ENCODE measurements at places on chromosomes 4 and X.
A peak's percentile ranks its signal among the peaks of the same experiment; 100 is the strongest.

- DNase-seq: peak; percentile 1
These were observed 72.9 kb upstream of the STIM2 start for GRCh38 chr4:26787461-26788340.

- DNase-seq: no peak
These were observed 34.6 kb downstream of the SEPTIN11 start for GRCh38 chr4:76984127-76984526.

DNA sequence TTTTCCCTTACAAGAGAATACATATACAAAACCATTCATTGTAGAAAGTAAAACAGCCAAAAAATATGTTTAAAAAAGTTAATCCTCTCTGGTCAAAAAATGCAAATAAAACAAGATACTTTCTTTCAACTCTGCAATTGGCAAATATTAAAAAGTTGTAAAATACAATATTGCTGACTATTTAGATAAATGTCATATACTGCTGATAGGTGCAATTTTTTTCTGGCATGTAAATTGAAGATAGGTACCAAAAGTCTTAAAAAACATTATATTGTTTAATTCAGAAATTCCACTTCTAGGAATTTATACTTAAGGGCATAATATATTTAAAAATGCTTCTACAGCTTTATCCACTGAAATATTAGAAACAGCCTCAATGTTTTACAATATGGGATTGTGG is 66.4 kb upstream of the TLL1 start:
- DNase-seq: no peak

GRCh38 chr4:6426571-6427438 is 45.6 kb downstream of the PPP2R2C start:
- no peak for DNase-seq

DNA sequence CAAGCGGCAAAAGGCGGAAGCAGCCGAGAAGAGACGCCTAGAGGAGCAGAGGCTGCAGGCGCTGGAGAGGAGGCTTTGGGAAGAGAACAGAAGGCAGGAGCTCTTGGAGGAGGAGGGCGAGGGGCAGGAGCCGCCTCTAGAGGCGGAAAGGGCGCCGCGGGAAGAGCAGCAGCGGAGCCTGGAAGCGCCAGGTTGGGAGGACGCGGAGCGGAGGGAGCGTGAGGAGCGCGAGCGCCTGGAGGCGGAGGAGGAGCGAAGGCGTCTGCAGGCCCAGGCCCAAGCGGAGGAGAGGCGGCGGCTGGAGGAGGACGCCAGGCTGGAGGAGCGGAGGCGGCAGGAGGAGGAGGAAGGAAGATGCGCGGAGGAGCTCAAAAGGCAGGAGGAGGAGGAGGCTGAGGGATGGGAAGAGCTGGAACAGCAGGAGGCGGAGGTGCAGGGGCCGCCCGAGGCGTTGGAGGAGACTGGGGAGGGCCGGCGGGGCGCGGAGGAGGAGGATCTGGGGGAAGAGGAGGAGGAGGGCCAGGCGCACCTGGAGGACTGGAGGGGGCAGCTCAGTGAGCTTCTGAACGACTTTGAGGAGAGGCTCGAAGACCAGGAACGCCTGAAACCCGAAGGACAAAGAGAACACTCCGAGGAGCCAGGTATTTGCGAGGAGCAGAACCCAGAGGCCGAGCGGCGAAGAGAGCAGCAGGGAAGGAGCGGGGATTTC is 72.9 kb downstream of the AASDH start:
- DNase-seq: no peak

GRCh38 chr4:172619798-172620197 is 548.8 kb upstream of the GALNT7 start:
- DNase-seq: no peak

DNA sequence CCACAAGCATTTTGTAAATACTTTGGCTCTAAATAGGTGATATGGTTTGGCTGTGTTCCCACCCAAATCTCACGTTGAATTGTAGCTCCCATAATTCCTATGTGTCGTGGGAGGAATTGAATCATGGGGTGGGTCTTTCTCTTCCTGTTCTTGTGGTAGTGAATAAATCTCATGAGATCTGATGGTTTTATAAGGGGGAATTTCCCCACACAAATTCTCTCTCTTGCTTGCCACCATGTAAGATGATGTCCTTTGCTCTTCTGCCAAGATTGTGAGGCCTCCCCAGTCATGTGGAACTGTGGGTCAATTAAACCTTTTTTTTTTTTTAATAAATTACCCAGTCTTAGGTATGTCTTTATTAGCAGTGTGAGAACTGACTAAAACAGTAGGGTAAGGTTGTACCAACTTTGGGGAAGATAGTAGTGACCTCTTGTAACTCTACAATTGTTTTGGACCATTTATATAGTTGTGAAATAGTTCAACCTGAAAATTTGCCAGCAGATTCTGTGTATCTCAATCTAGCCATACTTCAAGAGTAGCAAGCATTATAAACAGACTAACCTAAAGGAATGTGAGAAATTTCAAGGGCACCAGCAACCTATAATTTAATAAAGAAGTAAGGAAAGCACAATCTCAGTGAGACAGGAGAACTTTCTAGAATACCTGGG is 727.8 kb downstream of the GRID2 start:
- no peak for DNase-seq

DNA sequence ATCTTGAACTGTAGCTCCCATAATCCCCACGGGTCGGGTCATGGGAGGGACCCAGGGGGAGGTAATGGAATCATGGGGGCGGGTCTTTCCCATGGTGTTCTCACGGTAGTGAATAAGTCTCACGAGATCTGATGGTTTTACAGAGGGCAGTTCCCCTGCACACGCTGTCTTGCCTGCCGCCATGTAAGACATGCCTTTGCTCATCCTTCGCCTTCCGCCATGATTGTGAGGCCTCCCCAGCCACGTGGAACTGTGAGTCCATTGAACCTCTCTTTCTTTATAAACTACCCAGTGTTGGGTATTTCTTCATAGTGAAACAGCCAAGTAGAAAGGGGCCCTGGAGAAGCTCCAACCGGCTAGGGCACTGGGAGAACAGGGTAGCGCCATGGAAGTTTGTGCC is 12.3 kb downstream of the CTAG1A start:
- DNase-seq: no peak

DNA sequence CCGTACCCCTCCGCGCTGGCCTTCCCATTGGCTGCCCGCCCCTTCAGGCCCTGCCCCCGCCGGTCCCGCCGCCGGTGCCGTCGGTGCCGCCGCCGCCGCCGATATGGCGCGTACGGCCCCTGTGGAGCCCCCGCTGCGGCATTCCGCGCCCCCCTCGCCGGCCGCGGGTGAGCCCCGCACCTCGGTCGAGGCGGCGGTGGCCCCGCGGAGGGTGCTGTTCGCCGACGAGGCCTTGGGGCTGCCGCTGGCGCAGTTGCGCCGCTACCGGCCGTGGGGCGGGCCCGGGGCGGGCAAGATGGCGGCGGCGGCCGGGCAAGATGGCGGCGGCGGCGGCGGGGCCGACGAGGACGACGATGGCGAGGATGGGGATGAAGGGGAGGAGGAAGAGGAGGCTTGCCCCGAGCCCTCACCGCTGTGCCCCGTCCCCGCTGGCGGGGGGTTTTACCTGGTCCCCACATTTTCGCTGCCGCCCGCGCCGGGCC is at the start of gene PPP1R3F:
TSS of gene PPP1R3F (plus strand) at position 27 of the 482 bp plus-strand sequence. CDS start at position 104, 77 bp downstream.
- no peak for DNase-seq

GRCh38 chr4:25976780-25977179 is 62.8 kb downstream of the SMIM20 start:
- no peak for DNase-seq

GRCh38 chrX:24482823-24483415 is 17.8 kb downstream of the PDK3 start:
- no peak for DNase-seq

- no peak for DNase-seq
These were observed 13.3 kb upstream of the IL3RA start for GRCh38 chrX:1323315-1323714.

DNA sequence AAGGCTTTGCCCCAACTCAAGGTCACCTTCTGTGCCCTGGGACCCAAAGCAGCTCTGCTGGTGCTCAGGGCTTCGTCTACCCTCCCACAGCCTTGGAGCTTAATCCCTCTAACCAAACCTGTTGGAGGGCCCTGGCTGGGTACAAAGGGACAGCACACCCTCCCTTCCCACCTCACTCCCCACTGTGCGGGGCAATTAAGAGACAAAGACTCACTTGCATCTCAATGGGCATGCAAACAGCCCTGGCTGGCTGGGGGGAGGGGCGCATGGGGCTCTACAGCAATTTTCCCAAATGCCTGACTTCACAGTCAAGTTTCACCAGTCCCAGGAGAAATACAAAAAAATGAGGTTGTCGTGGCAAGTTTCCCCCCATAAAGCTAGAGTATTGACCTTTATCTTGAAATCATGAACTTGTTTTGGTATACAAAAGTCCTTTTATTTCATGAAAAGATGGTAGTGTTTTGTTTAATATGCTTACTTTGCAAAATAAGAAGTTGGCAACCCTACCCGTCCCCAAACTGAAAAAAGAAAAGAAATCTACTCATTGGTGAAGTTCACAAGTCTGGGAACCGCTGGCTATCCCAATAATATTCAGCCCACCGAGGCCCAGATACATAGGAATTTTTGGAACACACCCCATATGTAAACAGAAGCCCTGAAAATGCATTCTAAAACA is 4.1 kb upstream of the CD99L2 start:
- no peak for DNase-seq

- peak; percentile 51 for DNase-seq
These were observed 856.6 kb downstream of the CENPC start for GRCh38 chr4:66688674-66689073.

Data from SHP77 treated with DMSO at 0.1 percent for 48 hours (cell line).